ENCODE measurements at places on chromosomes 6 and 20.
A peak's percentile ranks its signal among the peaks of the same experiment; 100 is the strongest.

DNA sequence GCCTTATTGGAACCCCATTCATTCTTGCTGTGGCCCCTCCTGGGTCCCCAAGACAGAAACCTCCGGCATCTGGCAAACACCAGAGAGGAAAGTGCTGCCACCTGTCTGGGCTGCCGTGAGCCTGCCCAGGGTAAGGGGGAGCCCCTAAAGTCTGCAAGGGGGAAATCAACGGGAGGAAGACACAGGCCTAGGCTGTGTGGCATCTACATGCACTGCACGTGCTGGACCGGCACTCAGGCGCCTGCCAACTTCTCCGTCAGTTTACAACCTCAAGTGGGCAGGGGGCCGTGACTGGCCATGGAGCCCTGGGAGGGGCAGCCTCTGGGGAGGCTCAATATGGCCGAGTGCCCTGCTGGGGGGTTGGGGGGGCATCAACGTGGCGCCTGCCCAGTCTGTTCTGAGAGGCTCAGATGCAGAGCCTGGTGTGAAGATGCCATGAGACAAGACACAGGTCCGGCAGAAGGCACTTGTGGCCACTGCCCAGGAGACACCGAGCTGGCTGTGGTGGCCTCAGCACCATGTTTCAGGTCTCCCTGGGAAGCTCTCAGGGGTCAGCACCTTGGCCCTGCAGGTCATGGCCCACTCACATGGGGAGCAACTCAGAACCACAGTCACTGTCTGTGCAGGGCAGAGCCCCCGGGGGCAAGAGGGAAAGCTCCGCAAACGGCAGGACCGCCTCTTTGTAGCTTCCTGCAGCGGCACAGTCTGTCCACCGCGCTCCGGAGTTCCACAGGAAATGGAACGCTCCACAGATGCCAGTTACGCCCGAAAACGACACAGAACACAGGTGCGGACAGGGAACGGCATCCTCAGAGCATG, 8.4 kb downstream of the UCKL1 start:
- peak; percentile 11 for DNase-seq

DNA sequence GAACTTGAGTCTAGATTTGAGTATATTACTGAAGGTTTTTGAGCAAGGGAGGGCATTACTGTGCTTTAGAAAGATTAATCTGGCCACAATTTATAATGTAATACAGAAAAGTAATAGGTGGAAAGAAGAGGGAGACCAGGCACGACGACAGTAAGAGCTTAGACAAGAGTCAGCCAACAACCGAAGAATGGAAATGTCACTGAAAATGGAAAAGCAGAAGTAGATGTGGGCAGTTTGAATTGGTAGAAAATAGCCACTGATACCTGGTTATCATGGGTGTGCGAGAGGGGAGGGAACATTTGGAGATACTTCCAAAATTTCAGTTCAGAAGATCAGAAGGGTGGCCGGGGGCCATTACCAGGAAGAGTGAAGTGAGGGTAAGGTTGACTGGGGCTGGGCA, 339.1 kb downstream of the UTRN start:
- no peak for DNase-seq

DNA sequence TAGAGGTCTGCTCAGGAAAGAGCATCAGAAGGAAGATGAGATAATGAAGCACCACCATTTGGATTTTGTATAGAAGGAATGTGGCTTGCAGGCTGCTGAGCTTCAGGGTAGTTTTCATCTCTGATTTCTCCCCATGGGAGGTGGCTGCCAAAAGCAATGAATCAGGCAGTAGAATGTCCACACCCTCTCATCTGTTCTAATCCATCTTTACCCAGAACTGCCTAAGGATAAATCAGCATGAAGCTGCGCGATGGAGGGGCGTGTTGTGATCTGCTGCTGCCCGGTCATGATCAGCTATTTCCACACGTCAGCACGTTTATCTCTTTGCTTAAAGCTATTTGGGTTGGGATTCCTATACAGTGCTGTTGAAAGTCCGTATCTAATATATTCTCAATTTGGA, 295.4 kb downstream of the FOXA2 start:
- DNase-seq = no peak

- no peak for DNase-seq
Observed at GRCh38 chr6:69289689-69290495, 506.9 kb downstream of the LMBRD1 start.
